ENCODE measurements at places on chromosomes 6 and 20. TPM values are rescaled to one million over a fixed set of nuclear protein-coding genes. Genes with fewer than 3 reads are reported as not detected.

GRCh38 chr6:112839525-112839961, 492.4 kb downstream of the RFPL4B start:
- peak; percentile 14 for DNase-seq

SLC13A3 gene
- total RNA-seq = 3.1 TPM

GRCh38 chr6:137848672-137849071, 18.4 kb upstream of the TNFAIP3 start:
- no peak for DNase-seq

DNA sequence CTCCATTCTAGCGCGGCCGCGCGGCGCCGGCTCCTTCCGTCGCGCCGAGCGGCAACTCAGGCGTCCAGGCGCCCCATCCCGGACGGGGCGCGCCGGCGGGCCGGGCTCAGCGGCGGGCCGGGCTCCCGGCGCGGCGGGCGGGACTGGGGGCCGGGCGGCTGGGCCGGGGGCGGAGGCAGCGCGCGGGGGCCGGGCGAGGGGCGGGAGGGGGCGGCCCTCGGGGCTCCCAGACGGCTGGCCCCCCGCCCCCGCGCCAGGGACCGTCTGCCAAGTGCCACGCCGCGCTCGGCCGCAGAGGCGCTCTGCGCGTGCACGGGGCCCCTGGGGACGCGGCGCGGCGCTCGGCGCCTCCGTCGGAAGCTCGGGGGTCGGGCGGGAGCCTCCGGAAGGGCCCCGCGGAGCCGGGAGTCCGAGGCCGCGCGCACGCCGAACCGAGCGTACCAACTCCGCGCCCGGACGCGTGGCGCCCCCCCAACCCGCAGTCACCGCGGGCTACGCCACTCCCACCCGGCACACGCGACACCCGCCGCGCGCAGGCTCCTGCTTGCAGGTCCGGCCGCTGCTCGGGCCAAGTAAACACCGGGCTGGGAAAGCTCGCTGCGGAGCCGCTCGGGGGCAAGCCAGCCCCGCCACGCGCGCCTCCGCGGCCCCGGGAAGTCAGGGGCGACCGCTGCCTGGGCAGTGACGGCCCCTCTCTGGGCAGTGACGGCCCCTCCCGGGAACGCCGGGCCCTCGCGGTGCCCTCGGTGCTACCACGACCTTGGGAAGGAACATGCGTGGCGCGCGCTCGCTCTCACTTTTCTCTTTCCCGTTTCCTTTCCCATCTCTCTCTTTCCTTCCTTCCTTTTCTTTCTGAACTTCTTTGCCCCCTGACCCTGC, at the start of gene PREX1:
TSS of gene PREX1 (minus strand) at position 145 of the 879 bp plus-strand sequence. CDS start at position 6, 139 bp downstream.
- peak; percentile 7 for DNase-seq

- no peak for DNase-seq
Measured at GRCh38 chr6:18457065-18457737, 70.1 kb downstream of the RNF144B start.

GRCh38 chr6:150266963-150267685, 101.7 kb upstream of the IYD start:
- no peak for DNase-seq

- DNase-seq = no peak
Measured at GRCh38 chr6:112939563-112939962, 592.4 kb downstream of the RFPL4B start.

- DNase-seq = no peak
Measured at GRCh38 chr6:3789896-3790558, 38.5 kb upstream of the PXDC1 start.

OLIG3 gene
- total RNA-seq = not detected

- no peak for DNase-seq
Measured at GRCh38 chr6:117359581-117359980, 66.2 kb downstream of the ROS1 start.

SAPCD1 gene
- total RNA-seq = 2.4 TPM

- DNase-seq = peak; percentile 62
Measured at GRCh38 chr6:119119989-119120388, 41.5 kb upstream of the FAM184A start.

DNA sequence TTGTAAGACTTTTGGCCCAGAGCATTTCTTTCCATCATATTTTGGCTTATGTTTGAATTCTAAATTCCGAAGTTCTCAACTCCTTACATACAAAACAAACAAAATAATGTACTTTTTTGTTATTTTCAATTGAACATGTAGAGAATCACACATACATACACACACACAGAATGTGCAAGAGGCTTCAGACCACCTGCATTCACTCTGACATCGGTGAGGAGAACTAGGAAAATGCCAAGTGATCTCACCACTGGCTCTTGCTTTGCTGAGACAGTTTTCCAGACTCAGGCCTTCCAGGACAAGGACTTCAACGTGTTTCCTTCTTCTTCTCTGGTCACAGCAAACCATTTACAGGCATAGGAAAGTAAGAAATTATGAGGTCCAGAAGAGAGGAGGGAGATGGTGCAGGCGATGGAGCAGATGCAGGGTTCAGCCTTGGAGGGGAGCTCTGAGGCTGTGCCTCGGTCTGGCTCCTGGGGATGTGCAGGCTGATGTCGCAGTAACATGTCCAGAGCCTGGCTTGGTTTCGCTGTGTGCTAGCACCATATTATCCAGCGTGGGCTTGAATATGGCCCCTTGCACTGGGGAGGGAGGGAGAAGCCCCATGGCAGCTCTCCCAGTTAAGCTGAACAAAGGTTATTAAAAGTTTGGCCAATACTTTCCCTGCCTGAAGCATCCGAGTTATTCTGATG, 93.4 kb downstream of the DACT2 start:
- DNase-seq = no peak

DNA sequence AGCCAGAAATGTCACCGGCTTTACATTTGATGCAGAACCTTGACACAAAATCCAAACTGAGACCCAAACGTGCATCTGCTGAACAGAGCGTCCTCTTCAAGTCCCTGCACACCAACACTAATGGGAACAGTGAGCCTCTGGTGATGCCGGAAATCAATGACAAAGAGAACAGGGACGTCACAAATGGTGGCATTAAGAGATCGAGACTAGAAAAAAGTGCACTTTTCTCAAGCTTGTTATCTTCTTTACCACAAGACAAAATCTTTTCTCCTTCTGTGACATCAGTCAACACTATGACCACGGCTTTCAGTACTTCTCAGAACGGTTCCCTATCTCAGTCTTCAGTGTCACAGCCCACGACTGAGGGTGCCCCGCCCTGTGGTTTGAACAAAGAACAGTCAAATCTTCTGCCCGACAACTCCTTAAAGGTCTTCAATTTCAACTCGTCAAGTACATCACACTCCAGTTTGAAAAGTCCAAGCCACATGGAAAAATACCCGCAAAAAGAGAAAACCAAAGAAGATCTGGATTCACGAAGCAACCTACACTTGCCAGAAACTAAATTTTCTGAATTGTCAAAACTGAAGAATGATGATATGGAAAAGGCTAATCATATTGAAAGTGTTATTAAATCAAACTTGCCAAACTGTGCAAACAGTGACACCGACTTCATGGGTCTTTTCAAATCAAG, 108.4 kb downstream of the RTN4IP1 start:
- DNase-seq = no peak

AHI1 gene
- total RNA-seq = 8.4 TPM

- DNase-seq = no peak
Measured at GRCh38 chr20:17229256-17229655, 2.4 kb downstream of the PCSK2 start.

GRCh38 chr20:20582734-20583133, 129.7 kb downstream of the RALGAPA2 start:
- DNase-seq = no peak

EPHA7 gene
- under 0.01 TPM for total RNA-seq

TMEM244 gene
- not detected for total RNA-seq

DNA sequence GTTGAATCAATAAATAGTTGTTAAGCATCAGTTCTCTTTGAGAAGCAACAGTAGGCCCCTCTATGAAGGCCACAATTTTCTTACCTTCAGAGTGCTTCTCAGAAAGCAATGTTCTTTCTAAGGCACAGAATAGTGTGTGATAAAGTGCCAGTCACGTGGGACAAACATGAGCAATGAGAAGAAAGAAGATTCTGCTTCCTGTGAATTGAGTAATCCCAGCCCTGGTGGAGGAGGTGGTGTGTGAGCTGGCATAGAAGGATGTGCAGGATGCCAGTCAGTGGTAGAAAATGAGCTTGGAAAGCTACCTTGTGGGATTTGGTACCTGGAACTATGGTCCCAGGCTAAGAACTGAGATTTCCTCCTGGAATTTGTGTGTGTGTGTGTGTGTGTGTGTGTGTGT, 21.7 kb downstream of the KIZ start:
- DNase-seq = peak; percentile 43

GRCh38 chr6:13396241-13396792, 68.0 kb upstream of the TBC1D7 start:
- no peak for DNase-seq

DNA sequence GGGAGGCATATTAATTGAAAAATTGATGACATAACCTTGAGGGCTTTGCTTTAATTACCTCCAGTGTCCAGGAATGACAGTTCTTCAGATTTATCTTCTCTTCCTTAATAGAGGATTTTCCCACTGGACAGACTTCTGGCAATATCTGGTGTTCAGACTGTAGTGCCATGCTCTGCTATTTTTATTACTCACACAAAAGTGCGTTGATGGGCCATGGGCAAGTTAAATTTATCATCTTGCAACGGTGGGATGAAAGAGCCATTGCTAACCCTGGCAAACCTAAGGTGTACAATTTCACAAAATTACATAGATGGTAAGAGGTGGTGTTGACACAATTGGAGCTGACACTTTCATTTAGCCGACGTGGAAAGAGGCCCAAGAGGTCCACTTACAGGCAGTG, 253.7 kb upstream of the PLCB4 start:
- DNase-seq = no peak

DNA sequence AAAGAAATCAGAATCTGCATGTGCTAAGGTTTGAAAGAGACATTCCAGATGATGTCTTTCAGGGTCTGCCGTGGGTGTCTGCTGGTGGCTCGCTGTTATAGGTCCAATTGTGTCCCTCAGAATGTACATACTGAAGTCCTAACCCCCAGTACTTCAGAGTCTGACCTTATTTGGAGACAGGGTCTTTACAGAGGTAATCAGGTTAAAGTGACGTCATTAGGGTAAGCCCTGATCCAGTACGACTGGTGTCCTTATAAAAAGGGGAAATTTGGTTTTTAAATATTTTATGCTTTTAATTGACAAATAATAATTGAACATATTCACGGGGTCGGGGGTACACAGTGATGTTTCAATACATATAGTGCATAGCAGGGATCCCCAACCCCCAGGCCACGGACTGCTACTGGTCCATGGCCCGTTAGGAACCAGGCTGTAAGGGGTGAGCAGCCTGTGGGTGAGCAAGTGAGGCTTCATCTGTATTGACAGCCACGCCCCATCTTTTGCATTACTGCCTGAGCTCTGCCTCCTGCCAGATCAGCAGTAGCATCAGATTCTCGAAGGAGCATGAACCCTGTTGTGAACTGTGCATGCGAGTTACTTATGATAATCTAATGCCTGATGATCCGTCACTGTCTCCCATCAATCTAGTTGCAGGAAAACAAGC, 33.2 kb upstream of the SLC22A23 start:
- no peak for DNase-seq

YTHDF1 gene
- 36.2 TPM for total RNA-seq

DNA sequence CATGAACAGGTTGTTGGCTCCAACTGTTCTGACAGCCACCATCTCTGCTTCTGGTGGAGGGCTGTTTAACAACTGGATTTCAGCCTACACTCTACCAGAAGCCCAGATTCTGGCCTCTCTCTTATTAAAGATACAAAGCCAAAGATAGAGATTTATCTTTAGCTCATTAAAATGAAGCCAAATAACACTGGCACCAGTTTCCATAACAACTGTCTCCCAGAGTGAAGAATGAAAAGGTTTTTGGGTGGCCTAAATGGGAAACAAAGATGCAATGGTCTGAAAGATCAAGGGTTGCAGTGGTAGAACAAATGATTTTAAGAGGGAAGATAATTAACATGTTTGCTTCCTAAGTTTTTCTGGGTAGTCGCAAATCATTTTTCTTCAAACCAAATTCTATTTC, 3.2 kb upstream of the SMPDL3A start:
- DNase-seq = no peak

- DNase-seq = no peak
Measured at GRCh38 chr6:7157752-7158616, 50.2 kb downstream of the RREB1 start.

MYB gene
- total RNA-seq = 0.42 TPM

CRISP2 gene
- not detected for total RNA-seq

- no peak for DNase-seq
Measured at GRCh38 chr6:53447865-53448264, 97.0 kb downstream of the GCLC start.

DNA sequence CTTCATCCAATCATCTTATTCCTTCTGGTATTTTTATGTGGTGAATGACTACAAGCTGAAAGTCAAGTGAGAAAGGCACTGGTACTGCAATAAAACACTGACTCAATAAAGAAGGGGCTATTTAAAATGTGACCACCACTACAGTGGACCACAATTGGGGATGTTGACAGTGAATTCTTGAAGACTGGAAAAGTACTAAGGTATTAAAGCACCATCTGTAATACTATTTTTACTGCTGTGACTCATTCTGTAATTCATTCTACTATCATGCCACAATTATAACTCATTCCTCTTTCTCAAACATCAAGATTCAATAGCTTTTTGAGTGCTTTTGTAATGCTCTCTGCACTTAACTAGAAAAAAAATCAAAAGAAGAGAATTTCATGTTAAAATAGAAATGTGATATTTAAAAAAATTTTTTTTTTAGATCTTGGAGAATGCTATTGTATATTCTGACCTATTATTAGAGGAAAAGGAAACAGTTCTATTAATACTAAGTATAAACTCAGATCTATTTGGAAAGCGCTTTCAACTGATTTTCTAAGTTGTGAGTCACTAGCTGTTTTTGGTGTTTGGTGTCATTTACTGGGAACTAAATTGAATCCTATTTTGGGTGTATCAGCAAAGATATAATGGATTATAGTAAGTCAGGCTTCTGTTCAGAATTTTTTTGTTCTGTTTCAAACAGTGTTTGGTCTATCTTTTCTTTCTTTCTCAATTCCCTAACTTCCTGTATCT, 104.7 kb upstream of the TMEM170B start:
- DNase-seq = peak; percentile 74

GRCh38 chr20:16619953-16620352, 46.7 kb upstream of the KIF16B start:
- no peak for DNase-seq

DNA sequence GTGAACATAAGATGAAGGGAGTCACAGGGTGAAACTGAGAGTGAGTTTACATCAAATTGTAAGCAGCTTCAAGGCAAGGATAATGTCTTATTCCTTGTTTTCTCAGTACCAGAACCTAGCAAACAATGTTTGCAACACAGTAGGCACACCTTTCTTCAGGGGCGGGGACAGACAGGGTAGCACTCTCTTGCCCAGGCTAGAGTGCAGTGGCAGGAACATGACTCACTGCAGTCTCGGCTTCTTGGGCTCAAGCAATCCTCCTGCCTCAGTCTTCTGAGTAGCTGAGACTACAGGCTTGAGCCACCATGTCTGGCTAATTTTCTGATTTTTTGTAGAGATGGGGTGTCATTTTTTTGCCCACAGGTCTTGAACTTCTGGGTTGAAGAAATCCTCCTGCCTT, 299.8 kb downstream of the CD83 start:
- DNase-seq = peak; percentile 46

DNA sequence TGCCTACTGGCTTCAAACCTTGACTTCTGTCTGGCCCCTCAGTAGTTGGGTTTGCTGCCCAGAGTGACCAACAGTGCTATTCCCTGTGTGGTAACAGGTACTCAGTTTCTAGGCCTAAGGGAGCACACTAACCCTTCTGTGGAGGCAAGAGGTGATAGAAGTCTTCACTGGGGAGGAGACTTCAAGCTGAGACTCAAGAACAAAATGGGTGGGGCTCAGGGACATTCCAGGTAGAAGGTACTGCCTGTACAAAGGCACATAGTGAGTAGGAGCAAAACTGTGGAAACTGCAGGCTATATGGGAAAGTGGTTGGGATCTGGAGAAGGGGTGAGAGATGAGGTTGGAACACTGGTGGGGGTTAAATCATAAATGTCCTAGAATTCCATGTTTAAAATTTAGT, 2.3 kb upstream of the SCAND1 start:
- DNase-seq = peak; percentile 31

LHFPL5 gene
- total RNA-seq = not detected
